ENCODE measurements at places on chromosomes 5 and 9.

DNA sequence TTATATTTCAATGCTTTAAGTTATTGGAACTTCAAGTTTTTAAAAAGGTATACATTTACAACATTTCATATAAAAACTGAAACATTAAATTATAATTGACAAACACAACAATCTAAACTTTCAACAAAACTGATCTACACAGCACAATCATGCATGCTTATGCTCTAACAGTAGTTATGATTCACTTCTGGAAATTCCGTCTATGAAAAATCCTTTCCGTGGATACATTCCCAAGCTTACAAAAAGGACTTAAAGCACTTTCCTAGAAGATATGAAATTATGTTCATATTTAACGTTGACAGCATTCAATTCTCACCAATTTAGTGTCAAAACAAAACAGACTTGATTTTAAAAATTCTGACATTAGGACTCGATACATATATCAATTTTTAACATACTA lies 3.7 kb downstream of the HNRNPH1 start:
- DNase-seq = no peak

- no peak for DNase-seq
Measured at GRCh38 chr5:97046270-97046982, 96.0 kb downstream of the LIX1 start.

DNA sequence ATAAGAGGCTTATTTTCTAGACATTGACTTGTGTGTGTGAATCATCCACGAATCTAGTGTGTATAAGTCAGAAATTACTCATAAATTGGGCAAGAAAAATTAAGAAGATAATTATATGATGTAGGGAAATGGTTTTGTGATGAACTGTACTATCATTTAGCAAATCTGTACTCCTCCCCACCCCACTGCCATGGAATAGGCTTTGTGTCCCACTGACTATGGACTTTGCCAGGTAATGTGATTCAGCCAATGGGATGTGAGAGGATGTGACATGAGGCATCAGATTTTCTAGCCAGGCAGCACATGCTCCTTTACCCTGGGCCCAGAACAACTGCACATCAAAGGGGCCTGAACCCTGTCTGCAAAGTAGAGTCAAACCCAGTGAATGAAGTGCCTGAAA lies 406.6 kb downstream of the CTNND2 start:
- DNase-seq = no peak

DNA sequence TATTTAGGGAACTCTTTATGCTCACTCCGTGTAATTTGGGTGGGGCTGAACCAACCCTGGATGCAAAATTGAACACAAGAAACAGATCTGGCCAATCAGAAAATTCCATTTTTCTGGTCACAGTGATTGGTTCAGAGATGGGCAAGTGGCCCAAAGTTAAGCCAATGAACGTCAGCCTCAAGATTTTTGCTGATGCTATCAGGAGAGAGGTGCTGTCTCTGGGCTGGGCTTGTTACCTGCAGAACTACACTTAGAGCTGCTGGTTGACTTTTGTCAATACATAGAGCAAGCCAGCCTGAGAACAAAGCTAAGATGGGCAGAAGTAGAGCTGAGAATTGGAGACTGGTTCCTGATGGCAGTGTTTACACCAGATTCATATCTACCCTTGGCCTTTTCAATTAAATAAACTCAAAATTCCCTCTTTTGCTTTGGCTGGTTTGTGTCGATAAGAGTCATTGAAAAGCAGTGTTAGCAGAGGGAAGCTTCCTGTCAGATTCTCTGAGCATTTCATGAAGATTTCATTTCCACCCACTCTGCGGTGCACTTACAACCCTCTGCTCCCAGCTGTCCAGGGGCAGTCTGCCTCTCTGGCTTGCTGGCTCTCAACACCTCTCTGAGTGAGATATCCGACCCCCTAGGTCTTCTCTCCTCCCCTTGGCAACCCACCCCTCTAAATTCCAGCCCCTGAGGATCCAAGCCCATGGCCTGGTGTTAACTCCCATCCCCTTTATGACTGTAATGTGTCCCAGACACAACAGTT lies 64.5 kb upstream of the PPARGC1B start:
- no peak for DNase-seq

DNA sequence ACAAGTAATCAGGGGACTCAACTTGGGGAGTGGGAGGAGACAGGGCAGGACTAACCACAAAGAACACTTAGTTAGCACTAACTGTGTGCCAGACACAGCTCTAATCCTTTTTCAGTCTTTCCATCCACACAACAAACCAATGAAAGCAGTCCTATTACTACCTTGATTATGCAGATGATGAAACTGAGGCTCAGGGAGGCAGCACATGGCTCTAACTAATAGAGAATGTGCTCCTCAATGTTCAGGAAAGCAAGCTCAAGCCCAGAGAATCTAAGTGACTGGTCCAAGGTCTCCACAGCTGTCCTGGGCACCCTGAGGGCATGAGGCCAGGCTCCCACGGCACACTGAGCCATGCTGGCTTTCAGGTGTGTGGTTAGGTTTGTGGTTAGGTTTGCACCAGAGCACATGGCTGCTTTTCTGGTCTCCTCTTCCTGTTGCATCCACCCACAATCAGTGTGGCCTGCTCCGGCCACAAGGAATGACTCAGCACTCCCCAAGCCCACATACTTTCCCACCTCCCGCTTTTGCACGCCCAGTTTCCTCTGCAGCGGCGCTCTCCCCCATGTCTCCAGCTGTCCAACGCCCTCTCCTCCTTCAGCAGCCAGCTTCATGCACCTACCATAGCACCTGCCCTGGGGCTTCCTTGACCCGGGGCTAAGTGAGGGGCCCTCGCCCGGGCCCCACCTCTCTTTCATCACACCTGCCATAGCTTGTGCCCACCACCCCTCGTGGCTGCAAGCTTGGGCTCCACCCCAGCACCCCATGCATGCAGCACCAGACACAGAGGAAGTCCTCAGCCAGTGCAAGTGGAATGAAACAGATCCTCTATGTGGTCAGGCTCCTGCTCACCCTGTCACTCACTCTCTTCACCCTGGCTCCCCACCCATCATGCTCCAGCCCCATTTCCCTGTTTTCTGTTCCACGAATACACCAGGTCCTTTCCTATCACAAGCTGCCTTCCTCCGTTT lies 133.1 kb downstream of the GABBR2 start:
- DNase-seq = no peak

- DNase-seq = no peak
Measured at GRCh38 chr5:6611334-6612256, 21.2 kb downstream of the NSUN2 start.

- no peak for DNase-seq
Measured at GRCh38 chr9:113568571-113569321, 105.2 kb downstream of the RGS3 start.

GRCh38 chr9:134663084-134663483 lies 21.5 kb downstream of the COL5A1 start:
- no peak for DNase-seq

DNA sequence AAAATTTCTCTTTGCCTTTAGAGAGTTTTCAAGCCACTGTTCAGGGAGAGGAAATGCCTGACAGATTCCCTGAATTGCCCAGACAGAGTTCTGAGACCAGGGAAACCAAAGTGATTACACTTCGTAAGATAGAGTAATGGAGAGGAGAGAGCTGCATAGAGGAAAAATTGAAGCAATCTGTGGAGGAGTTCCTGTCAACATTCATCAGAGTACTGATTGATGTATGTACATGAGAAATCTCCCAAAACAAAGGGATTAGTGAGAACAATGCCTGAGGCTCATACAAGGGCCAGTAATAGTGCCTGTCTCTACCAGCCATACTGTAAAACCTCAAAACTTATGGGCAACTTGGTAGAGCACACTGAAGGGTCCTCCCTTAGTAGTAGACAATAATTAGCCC lies 79.0 kb upstream of the TRIM32 start:
- no peak for DNase-seq

DNA sequence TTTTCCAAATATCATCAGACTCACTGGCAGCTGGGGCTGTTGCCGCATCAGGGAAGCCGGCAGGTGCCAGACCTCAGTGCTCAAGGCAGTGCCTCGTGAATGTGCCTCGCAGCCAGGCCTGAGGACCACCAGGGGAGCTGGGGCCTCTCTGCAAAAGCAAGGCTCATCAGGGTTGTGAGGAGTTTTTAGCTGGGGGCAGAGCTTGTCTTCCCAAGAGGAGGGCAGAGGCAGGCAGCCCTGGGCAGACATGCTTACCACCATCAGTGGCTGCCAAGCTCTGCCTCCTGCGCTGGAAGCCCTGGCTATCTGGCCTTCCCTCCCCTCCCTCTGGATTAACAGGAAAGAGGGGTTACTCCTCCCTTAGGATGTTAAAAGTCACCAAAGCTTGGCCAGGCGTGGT lies 8.8 kb upstream of the TBC1D9B start:
- DNase-seq = no peak

GRCh38 chr9:14258660-14259239 lies 55.2 kb downstream of the NFIB start:
- DNase-seq = no peak

DNA sequence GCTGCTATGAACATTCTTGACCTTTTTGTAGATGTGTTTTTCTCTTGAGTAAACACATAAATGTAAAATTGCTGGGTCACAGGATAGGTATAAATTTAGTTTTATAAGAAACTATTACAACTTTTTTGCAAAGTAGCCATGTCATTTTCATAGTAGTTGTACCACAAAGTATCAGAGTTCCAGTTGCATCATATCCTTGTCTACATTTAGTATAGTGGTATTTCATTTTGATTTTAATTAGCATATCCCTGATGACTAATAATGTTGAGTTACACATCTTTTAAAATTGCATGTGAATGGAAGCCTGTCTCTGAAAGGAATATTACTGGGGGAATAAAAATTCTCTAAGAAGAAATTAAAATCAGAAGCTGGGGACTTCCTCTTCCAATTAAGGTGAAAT lies 85.4 kb downstream of the TMEM161B start:
- no peak for DNase-seq

- no peak for DNase-seq
Measured at GRCh38 chr5:43973318-43973717, 370.3 kb downstream of the NNT start.

- no peak for DNase-seq
Measured at GRCh38 chr5:142661957-142662356, 23.9 kb downstream of the FGF1 start.

GRCh38 chr5:129271308-129271707 lies 176.8 kb downstream of the ISOC1 start:
- DNase-seq = no peak

GRCh38 chr5:89904442-89904841 lies 505.1 kb downstream of the CETN3 start:
- no peak for DNase-seq

DNA sequence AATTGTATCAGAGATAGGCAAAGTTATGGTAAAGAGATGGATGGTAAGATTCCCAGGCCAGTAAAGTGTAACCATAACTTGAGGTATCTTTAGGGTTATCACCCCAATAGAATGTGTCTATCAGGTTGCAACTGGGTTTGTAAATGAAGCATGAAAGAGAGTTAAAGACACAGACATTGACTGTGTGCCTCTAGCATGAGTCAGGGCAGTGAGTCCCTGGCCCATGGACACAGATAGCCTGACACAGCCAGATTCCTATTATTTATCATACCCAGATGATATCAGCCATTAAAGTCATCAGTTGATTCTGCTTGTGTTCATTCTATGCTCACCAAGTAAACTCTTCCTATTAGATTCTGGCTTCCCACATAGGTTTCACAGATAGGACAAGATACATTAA lies 33.5 kb upstream of the SNAPC3 start:
- DNase-seq = no peak

DNA sequence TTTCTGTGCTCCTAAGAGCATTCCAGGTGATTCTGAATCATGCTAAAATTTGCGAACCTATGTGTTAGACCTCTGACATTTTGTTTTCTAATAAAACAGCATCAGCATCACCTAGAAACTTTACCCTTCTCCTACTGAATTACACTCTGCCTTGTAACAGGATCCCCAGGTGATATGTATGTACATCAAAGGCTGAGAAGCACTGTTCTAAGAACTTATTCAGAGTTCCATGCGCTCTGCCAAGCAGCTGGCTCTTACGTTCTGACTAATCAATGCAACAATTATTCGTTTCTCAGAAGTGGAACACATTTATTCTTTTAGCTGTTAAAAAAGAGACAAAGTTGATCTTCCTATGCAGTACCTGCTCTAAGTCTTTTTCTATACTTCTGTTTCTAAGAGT lies 228.6 kb downstream of the SLF1 start:
- DNase-seq = no peak

- no peak for DNase-seq
Measured at GRCh38 chr5:135539430-135540005, 3.8 kb upstream of the NEUROG1 start.

DNA sequence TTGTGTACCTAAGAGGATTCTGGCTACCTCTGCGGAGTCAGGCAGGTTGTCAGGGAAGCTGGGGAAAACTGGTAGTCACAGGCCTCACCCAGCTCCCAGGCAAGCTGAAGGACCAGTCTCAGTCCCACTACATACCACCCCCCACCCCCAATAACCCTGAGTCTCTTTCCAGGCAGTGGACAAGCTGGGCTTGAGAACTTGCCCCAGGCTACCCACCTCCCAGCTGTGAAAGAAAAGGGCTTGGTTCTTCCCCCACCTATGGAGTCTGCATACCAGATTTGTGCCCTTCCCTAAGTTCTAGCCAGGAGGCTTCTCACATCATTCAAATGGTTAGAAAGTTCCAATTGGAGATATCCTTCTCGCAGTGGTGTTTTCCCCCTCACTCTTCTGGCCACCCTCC lies 1678.8 kb downstream of the MAT2B start:
- no peak for DNase-seq

DNA sequence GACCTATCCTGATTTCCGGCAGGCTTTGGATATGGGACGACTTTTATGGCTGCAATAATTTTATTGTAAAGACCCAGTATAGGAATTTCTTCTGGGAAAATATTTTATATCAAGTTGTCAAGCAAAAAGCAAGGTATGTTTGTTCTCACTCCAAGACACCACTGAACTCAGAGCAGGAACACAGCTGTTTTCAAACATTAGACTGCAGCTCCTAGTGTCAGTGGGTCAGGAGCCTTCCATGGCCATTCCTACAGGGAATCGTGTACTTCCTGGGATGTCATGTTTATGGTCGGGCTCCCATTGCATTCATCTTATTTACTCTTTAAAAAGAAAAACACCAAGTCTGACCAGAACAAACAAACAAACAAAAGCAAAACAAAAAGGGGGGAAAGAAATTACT lies 225.3 kb downstream of the TSSK1B start:
- no peak for DNase-seq

GRCh38 chr5:77563475-77563874 lies 71.4 kb upstream of the WDR41 start:
- no peak for DNase-seq

DNA sequence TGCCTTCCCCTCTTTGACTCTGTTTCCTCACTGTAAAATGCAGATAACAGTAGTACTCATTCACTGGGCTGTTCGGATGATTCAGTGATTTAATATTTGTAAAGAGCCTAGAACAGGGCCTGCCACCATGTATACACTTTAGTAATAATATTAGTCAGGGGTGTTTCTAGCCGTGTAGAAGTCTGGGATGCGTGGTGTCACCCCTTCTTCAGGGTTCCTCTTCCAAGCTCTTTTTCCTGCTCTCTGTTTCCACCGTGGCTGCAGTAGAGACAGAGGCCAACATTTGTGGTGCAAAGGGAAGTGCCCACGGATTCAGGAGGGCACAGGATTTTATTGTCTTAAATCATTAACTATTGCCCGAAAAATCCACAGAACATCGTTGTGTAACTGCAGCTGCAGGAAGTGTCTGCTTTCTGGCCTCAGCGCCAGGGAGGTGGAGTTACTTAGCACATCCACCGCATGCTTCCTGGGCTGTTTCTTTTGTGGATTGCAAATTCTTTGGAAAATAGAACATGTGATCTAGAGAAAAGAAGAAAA lies 61.7 kb downstream of the TRIO start:
- no peak for DNase-seq
